NCI-H1436 treated with DMSO at 0.1 percent for 48 hours (cell line): ENCODE measurements at places on chromosomes 3 and 15.

DNA sequence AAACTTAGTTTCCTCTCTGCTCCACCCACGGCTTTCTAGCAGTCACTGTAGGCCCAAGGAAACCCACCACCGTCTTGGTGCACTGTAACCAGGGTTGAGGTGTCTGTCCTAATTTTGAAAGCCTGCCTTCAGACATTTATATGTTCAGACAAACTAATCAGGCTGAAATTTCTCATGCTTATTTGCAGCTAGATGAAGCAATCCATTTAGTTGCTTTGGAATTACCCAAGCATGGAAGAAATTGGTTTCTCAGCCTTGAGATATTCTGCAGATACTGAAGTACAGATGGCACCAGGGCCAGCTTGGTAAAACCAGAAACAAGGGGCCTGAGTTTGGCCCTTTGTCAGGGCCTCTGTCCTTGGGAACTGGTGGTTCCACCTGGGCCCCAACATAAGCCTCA is 105.4 kb downstream of the CACNA1D start:
- DNase-seq: no peak

DNA sequence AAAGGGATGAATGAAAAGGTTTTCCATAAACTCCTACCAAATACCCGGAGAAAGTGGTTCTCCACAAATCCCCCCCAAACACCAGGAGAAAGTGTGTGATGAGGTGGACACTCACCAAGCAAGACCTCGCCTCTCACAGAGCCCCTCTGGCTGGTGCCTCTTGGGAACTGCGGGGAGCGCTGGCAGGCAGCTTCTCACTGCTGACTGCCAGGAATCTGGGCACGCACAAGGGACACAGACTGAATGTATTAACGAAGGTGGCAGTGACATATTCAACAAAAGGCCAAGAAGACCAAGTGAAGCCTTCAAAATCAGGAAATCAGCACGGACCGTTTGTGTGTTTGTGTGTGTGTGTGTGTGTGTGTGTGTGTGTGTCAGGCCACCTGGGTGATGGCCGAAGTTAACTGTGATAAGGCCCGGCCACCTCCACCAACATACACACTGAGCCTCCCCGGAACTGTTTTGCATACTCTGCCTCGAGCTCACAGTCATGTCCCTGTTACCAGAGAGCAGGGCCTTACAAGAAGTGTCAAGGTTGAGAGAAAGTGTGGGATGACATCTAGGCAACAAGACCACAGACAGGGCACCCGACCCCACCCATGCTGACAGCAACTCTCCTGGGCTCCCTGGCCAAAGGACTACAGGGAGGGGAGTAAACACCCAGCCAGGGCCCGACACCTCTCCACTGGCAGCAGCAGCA is 18.0 kb downstream of the ATP10A start:
- DNase-seq: no peak

DNA sequence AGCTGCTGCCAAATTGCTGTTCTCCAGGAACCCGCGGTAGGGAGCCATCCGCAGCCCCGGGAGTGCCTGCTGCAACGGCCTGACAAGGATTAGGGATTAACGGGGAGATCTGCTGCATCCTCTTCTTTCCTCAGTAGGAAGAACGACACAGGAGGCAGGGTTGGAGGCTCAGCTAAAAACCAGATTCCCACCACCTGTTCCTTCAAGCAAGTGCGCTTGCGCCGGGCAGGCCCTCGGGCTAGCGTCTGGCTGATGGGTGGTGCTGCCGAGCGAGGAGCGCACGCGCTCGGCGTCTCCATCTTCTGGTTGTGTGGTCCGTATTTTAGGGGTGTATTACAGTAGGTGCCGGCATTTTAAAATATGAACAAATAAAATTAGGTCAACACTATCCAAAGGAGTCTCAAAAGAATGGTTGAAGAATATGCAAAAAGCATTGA is 25.4 kb upstream of the SLC25A26 start:
- no peak for DNase-seq

DNA sequence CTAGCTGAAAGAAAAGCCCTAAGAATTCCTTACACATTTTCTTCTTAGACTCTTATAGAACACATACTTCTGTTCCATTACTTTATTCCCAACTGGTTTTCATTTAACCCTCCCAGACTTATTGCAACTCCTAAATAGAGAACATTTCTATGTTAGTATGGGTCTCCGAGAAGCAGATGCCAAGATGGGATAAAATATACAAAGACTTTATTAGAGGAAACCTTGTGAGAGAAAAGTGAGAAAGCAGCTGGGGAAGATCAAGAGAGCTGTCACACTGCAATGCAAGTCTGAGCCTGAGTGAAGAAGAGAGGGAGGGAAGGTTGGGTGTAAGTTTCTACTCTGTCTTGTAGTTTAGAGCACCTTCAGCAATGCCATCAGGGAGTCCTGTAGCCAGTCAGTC is 979.3 kb downstream of the IGSF11 start:
- no peak for DNase-seq

DNA sequence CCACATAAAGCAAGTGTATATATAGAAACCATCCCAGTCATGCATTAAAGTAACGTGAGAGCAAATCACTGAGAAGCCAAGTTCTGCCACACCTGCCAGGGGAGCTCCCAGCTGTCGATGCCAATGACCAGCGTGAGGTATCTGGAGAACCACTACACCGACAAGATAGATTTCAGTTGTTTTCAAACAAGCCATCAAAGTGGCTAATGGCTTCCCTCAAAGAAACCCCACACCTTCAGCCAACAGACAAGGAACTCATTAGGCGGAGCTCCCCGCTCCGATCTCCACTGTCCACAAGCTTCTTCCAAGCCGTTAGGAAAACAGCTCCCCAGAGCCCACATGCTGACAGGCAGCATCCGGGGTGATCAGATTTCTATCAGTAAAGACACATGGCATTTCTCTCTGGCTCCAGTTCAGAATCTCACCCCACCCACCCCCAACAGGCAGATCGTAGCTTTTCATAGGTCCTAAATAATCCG is 54.2 kb upstream of the SPATA12 start:
- DNase-seq: no peak

DNA sequence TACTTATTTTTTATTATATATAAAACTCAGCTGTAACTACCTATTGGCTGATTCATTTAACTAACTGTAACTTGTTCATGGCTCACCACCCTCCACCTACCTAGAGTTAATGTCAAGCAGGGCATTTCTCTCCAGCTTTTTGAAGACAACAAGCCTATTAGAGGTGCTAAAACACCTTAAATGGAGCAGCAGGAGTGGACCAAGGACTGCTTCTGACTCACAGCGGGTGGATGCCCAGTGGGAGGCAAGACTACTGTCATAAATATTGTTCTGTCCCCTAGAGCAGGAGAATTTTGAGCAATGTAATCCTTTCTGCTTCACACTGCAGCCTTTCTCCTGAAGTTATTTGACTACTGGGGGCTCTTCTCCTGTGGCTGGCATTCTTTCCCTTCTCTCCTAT is 146.9 kb downstream of the CLSTN2 start:
- DNase-seq: no peak

DNA sequence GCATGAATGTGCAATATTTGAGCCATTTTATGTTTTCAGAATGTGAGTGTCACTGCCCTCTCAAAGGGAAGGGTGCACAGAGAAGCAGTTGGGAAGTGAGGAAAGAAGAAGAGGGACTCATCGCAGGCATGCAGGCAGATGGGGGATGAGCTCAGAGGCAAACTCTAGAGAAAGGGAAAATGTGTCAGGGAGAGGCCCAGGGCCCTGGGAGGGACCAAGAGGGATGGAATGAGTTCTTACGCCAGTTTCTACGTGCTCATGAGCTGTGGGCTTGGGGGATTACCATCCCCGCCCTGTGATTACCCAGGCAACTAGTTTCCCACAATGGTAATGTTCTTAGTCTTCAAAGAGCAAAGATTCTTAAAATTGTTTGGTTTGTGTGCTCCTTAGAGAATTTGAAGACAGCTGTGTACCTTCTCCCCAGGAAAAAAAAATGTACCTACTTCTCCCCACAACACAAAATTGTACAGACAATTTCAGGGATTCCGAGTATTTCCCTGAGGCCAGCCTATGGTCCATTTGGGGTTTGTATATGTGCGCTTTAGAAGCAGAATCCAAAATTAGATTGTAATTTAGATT is 17.8 kb downstream of the GCSAM start:
- DNase-seq: no peak

DNA sequence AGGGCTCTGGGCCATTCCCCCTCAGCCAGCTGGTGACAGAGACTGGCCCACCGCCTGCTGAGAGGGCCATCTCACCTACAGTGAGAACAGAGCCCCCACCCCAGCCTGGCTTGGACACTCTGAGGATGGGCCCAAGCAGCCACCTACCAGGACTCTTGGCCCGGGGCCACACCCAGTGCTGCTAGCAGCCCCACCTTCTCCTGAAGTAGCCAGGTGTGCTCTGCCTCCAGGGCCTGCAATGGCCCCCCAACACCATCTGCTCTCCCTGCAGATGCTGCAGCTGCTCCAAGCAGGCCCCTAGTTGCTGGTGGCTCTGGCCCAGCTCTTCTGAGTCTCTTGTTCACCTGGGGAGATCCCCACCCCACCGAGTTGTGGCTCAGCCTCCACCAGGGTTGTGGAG is 6.8 kb upstream of the CLK3 start:
- DNase-seq: no peak

GRCh38 chr15:37138591-37139215 is 38.4 kb upstream of the MEIS2 start:
- DNase-seq: no peak

GRCh38 chr3:121619691-121620090 is 26.5 kb downstream of the FBXO40 start:
- DNase-seq: no peak

DNA sequence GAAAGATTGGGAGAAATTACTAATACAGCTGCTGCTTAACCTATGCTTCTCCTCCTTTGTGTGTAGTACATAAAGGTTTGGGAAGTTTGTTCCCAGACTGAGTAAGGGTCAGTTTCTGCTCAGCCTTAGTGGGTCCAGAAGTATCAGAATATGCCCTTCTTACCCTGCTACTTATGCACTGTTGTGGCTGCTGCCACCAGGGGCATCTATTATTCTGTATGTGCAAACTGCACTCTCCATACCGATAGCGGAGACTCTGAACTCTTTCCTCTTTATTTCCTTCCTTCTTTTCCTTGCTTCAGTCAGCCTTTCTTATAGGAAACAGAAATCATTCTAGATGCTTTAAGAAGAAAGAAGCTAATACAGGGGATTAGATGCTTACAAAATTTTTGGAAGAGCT is 4.0 kb downstream of the NEDD4 start:
- DNase-seq: no peak

GRCh38 chr15:65192016-65192415 is 6.9 kb upstream of the CLPX start:
- DNase-seq: no peak

DNA sequence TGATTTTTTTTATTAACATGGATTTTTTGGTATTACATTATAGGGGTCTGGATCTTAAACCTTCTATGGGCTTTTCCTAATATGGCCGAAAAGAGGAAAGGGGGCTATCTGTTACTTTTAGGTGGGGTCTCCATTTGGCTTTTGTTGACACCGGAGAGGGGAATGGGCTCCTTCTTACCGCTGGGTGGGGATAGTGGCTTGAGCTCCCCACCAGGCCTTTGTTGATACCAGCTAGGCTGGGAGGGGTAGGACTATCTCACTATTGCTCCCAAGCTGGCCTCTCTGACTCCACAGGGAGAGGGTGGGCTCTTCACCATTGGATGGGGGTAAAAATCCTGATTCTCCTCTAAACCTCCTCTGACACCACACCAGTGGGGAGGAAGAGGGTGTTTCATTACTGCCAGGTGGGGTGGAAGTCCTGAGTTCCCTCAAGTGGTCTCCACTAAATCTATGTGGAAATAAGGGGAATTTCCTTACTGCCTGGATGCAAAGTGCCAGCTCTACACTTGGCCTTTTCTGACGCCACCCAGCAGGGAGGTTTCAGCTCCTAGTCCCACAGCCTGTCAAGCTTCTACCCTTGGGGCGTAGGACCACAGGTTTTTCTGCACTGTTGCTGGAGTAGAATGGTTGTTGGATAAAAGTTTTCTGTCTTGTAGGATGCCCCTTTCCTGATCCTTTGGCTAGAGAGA is 572.3 kb downstream of the MAGI1 start:
- no peak for DNase-seq

DNA sequence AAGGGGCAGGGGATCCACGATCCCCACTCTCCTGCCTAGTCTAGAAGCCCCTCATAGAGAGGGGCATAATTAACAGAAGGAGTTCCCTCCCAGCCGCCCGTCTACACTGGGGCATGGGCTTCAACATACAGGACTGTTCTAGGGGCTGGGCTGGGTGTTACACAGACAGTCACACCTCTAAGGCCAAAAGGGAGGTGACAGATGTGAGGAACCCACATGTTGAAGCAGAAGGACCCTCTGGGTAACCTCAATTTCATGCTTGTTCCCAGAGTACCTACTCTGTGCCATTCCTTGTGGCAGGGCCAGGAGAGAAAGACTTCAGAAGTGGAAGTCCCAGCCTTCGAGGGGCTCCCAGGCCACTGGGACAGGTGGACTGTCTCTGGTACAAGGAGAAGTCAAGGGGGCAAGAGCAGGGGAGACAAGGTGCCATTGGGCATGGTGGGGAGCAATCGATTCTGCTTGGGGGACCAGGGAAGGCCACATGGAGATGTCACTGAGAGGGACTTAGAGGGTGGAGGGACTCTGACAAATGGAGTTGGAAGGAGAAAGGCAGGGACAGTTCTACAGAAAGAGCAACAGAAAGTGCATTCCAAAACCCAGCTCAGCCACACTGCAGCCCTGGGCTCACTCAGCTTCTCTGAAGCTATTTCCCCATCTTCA is 71.3 kb downstream of the CPN2 start:
- DNase-seq: no peak

DNA sequence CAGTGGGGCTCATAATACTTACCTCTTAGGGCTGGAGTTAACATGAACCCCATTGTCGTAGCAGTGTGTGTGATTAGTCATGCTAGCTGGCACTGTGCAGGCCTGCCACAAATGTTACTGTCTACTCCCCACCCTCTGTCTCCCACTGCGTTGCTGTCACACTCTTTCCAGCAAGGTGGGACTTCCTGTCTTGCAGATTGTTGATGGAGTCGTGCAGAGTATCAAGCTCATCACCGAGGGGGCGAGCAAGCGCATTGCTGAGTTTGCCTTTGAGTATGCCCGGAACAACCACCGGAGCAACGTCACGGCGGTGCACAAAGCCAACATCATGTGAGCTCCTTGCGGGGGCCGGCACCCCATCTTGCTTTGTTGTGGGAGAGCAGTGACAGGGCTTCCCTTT is 12.9 kb downstream of the IDH3A start:
- DNase-seq: no peak

- DNase-seq: no peak
These were observed 22.3 kb downstream of the VPS39 start for GRCh38 chr15:42185801-42186200.
